ENCODE measurements at places on chromosomes 12 and 14.

DNA sequence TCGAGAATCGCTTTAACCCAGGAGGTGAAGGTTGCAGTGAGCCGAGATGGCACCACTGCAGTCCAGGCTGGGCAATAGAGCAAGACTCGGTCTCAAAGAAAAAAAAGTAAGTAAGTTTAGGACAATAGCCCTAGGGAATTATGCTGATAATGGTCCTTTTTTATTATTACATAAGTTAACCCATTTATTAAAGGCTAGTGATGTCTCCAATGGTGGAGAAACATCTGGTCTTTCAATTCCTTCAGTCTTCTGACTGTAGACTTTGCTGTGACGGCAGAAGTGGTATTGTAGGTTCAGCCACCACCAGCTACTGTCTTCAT, 27.4 kb downstream of the DDX47 start:
- DNase-seq: no peak

DNA sequence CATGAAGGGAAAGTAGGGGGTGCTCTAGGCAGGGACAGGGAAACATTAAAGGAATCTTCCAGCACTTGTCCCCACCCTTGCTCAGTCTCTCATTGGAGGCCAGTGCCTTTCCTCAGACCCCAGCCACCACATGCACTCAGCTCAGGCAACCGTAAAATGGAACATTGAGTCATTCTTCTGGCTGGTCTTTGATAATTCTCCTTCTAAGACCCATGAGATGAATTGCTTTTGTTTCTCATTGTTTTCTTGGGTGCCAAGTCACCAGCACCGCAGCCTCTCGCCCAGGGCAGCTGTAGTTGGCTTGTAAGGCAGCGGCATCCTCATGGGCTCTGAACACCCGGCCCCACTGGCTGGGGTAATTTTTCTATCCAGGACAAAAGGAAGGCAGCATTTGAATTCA, 108.2 kb downstream of the PHETA1 start:
- DNase-seq: no peak

GRCh38 chr14:83071888-83072501, 1538.3 kb upstream of the SEL1L start:
- no peak for DNase-seq

GRCh38 chr12:125001636-125002035, 8.2 kb downstream of the BRI3BP start:
- no peak for DNase-seq

DNA sequence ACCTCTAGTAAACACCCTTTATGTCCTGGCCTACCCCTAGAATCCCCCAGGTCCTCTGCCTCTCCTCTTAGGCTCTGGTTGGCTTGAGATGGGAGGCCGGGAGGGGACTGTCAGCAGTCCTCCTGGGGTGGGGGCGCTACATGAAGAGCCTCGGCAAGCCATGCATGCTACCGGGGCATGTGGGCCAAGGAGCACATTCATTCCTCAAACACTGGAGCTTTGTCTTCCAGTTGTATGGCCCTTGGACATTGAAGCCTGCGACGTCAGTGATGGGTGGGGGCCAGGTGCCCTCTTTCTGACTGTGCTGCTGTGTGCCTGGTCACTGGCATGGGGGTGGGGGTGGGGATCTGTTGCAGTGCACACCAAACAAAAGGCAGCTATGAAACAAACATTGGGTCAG, 15.8 kb upstream of the CELA1 start:
- DNase-seq: no peak

DNA sequence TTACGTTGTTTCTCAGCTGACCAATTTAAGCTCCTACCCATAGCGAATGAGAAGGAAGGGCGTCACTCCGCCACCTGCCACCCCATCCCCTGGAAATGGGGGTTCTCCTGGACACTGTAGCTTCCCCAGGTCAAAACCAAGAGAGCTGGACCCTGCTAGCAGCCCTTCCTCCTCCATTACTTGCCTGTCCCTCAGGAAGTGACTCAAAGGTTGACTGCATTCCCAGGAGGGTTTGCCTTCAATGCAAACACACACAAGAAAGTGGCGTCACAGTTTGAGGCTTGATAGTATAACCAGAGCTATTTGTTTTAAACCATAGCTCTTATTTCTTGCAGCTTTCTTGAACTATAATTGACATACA, 79.1 kb downstream of the KCNK13 start:
- DNase-seq: no peak

DNA sequence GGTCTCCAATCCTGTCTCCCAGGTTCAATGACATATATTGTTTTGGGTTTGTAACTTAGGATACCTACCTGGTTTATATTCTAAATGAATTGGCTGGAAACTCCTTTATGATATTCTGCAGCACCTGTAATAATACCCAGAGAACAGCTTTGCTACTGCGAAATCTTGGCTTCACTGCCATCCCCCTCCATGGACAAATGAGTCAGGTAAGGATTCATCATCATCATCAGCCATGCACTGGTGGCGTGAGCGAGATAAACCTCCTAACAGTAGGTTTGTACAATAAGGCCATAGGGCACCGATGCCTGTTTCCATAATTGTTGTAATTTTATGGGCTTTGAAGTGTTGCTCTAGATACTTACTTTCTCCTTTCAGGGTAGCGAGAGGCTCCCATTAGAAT, 10.7 kb downstream of the DDX47 start:
- no peak for DNase-seq

DNA sequence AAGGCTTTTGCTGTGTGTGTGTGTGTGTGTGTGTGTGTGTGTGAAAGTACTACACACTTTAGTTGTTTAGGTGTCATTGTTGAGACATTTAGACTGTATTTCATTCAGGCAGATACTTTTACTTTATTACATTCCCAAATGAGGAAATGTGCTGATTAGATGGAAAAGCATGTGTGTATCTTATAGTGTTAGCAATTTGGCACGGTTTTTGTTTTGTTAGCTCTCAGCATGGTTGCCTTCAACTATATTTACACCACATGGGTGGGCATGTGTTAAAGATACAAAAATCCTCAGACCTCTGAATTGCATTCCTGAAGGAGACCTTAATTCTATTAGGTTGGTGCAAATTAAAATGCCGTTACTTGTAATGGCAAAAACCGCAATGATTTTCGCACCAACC, 879.5 kb downstream of the DIO2 start:
- DNase-seq: no peak

GRCh38 chr12:55874443-55874842, 31.7 kb upstream of the MMP19 start:
- DNase-seq: no peak

- DNase-seq: no peak
These were observed 19.1 kb downstream of the MARK3 start for GRCh38 chr14:103404032-103404918.

DNA sequence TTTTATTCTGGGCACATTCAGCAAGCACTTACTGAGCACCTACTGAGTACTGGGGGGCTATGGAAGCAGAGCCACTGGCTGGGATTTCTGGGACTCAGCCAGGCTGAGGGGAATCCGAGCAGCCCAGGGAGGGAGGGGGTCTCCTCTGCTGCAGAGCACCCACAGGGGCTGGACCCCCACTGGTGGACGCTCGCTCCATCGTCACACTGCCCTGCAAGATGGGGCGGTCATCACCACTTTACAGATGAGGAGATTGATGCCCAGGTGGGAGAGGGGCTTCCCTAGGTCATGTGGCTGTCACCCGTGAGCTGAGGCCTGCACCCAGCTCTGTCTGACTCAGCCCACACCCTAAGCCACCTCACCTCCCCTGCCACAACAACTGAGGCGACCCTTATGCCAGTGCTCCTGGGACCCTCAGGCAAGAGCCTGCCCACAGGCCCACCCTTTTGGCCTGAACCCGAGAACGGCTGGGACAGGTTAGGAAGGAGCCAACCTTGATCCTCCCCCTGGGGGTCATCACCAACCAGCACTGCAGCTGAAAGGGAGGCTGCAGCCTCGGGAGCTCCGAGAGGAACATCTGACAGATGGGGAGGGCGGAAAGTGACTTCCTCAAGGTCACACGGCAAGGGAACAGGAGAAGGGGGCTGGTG, 74.4 kb downstream of the SERPINA3 start:
- no peak for DNase-seq

- DNase-seq: no peak
These were observed 57.8 kb upstream of the ACTN1 start for GRCh38 chr14:69036757-69037506.

DNA sequence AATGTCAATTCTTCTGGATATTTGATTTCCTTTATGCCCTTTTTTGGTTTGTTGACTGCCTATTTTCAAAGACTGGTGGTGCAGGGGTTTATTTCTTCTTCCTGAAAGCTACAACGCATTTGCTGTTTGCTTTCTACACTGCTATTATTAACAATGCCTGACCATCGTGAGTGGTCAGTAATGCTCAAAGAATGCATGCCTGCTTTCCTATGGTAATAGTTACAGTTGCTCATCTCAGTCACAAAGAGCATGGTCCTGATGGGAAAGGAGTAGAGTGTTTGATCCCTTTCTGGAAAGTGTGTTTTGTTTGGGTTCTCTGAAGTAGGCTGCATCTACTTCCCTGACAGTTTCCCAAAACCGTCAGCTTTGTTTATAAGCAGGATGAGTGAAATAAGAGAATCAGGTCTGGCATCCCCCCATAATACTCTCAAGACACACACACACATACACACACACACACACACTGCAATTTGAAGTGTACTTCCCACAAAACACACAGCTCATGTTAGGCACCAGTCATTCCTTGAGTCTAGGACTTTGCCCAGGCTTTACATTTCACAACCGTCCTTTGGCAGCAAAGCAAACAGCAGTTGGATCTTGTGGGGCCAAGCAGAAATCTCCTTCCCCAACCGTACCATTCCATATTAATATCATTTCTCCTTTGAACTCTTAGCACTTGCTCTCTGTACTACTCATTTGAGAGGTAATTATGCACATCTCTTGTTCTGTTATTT, 56.6 kb downstream of the SUDS3 start:
- DNase-seq: no peak

GRCh38 chr12:125305231-125305630, 240.0 kb downstream of the AACS start:
- DNase-seq: no peak

DNA sequence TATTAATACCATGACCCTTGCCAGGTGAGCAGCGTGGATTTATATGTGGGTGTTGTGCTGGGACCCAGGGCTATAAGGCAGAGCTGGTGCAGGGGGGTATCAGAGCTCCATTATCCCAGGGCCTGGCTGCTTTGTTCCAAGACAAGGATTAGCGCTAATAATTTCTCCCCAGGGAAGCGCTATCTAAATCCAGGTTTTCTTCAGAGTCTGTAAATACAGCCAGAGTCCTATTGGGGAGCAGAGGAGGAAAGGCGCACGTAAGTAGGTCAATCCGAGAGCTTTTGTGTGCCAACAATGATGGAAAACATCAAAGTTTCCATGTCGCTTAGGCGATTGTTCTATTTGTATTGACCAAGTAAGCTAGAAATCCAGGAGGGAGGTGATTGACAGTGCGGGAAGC, 1009.7 kb downstream of the VRK1 start:
- DNase-seq: no peak

- no peak for DNase-seq
These were observed 595 bp upstream of the METAP2 start for GRCh38 chr12:95473231-95473883.

- no peak for DNase-seq
These were observed 72.7 kb downstream of the RIN3 start for GRCh38 chr14:92585981-92586937.

GRCh38 chr14:32571551-32571950, 242.5 kb downstream of the AKAP6 start:
- DNase-seq: no peak

GRCh38 chr12:52578469-52578868, 4.8 kb upstream of the KRT74 start:
- DNase-seq: no peak

DNA sequence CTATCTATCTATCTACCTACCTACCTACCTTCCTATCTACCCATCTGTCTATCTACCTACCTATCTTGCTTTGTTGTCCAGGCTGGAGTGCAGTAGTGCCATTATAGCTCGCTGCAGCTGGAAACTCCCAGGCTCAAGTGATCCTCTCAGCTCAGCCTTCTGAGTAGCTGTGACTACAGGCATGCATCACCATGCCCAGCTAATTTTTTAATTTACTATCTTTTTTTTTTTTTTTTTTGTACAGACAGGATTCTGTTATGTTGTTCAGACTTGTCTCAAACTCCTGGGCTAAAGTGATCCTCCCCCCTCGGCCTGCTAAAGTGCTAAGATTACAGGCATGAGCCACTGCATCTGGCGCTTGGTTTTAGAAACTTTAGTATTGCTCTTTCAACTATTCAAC, 762.4 kb downstream of the SLC6A15 start:
- no peak for DNase-seq

- DNase-seq: no peak
These were observed 32.1 kb downstream of the DICER1 start for GRCh38 chr14:95125221-95125620.

DNA sequence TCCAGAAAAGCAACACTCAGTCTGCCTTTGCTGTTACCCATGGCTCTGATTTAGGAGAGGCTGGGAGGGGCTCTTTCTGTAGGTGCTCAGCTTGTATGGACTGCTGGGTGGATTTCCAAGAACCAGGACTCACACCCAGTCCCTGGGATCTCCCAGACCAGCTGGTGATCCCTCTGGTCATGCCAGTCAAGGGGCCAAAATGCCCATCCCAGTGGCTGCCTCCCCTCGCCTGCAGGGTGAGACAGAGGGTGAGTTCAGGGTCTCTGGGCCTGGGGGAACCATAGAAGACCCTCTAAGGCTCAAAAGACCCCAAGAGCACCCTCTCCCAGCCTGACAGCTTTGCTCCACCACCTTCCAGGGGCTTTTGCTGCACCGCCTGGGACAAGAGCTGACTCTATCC, 78.6 kb upstream of the MYL2 start:
- no peak for DNase-seq

DNA sequence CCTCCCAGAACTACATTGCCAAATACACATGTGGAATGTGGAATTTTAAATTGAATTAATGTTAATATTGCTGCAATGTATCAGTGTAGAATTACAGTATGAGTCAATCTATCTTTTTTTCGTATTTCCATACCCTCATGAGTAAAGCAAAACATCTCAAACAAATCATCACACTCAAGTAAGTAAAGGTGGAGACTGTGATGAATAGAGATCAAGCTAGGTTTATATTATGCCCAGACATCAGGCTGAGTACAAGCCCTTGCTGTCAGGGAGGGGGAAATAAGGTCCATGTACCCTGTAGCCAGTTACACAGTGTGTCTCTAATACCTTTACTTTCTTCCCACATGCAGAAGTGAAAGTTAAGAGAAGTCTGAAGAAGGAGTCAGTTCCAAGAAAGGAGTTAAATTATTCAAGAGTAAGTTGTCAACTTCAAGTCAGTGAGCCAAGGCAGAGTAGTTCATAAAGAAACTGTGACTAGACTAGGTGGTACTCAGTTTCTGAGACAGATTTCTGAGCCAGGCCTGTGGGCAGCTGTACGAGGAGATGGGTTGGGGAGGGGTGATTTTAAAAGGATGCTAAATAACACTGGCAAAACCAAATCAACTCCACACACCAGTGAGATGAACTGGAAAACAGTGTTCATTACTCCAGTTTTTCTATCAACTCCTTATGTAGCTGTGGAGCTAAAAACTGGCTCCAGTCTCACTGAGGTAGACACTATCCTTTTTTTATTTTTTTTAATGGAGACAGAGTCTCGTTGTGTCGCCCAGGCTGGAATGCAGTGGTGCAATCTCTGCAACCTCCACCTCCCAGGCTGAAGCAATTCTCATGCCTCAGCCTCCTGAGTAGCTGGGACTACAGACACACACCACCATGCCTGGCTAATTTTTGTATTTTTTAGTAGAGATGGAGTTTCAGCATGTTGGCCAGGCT, 23.8 kb upstream of the STK38L start:
- DNase-seq: no peak

Measured in activated CD4-positive, CD25-positive, alpha-beta regulatory T cell treated with anti-CD3 and anti-CD28 coated beads, Interleukin-2, amount 50 U/mL, for 16 hours (primary cell).